ENCODE measurements at places on chromosomes 4 and X.

DNA sequence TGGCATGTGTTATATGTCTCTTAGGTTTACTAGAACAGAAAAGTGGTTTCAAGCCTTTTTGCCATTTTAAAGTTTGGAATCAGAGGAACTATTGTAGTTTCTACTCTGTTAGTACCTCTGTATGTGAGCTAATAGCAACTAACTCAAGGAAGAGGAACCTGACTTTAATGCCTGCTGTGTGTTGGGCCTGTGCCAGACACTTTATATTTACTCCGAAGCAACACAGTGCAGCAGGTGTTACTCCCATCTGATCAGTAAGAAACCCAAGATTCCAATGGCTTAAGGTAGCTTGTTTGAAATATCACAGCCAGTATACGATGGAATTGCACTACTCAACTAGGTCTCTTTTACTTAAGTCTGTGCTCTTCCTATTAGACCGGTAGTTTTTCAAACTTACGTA is 79.2 kb downstream of the USP9X start:
- no peak for DNase-seq

DNA sequence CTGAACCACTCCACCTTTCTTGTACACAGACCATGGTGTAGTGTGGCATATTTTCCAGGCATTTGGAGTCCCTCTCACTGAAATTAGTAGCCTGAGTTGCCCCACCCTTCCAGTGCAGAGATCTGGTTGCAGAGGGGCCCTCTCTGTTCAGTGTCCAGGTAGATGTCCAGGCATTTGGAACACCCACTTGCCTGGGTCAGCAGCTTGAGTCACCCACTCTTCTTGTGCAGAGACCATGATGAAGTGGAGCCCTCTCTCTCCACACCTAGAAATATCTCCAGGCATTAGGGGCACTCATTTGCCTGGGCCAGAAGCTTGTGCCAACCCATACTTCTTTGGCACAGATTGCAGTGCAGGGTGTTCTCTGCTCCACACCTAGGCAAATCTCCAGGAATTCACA is 2733.3 kb downstream of the PCDH7 start:
- DNase-seq = no peak

DNA sequence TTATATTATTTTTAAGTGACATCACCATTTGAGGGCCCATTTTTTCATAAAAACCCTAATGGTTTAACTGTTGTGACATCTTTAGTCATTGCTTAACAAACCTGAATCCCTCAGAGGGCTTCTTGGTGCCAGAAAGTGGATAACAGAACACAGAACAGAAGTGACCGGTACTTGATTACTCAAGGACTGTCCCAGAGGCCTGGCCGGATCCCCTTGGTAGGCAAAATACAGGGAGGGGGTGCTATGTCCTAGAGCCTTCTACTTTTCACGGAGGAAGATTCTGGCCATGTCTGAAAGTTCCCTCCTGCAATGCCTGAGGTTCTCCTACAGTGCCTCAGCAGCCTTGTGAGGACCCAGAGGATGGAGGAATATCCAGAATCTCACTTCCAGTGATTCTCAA is 94.3 kb upstream of the DCLK2 start:
- DNase-seq = no peak

DNA sequence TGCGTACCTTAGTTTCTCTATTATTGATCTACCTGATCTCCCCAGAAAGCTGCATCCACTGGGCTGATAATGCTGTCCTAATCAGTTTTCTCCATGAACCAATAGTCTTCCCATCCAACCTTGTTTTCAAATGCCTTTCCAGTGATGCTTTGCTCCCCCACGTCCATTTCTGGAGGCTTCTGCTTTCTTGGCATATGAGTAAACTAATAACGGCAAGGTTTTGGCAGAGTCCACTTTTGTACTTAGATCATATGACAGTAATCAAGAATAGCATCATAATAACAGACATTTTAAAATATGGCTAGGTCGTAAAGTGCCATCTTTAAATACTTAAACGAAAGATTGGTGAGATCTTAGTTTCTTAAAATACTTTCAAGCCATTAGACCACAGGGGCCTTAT is 38.4 kb upstream of the FAM9B start:
- no peak for DNase-seq

DNA sequence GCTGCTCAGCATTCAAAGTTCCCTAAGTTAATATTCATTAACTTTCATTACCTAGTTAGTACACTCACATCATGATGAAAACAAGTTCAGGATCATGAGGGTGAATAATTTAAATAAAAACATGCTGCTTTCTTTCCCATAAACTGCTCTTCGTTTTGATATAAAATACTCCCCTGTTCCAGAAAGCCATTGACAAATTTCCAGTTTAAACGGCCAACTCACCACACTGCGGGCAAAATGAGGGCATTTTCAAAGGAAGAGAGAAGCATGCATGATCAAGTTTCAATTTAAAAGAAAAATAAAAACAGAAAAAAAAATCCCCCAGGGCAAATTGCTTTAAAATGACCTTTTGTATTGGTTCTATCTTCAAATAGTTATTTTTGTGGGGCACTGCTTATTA is 69.6 kb downstream of the EPHA5 start:
- DNase-seq = no peak

- no peak for DNase-seq
Observed at GRCh38 chr4:150814873-150815272, 200.2 kb downstream of the LRBA start.

GRCh38 chrX:79623098-79623762 is 256.1 kb upstream of the ITM2A start:
- DNase-seq = no peak

DNA sequence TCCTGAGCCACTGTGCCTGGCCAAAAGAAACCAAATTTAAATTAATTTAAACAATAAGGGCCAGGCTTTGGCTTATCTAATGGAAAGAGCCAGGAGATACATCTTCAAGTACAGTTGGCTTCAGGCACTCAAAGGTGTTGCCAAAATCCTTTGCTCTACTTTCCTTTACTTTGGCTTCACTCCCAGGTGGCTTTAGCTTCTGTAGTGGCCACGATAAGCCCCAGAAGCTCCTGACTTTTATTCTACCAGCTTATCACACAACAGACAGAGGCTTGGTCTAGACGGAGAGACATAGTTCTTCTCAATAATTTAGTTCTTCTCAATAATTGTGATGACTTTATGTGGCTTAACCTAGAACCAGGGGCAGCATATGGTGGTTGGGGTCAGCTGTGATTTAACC is 211.2 kb upstream of the LNX1 start:
- DNase-seq = no peak

All from stimulated activated CD8-positive, alpha-beta memory T cell treated with anti-CD3 and anti-CD28 coated beads, Interleukin-7, amount 100 ng/mL, for 4 hours (primary cell).